DMS53 (cell line): ENCODE measurements at places on chromosomes 3 and 15.

- no peak for DNase-seq
Observed at GRCh38 chr3:123421353-123422174, 27.3 kb downstream of the ADCY5 start.

DNA sequence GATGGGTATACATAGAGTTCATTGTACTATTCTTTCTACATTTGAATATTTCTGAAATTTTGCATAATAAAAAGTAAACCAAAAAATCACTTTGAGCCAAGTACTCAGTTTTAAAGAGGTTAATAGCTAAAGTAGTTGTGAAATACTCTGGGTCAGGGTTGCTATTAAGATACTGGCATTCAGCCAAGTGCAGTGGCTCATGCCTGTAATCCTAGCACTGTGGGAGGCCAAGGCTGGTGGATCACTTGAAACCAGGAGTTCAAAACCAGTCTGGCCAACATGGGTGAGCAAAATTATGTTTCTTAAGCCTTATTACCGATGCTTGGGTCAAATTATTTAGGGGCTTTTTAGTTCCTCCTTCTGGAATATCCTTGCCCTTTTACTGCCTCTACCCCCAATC, 122.0 kb upstream of the MELTF start:
- no peak for DNase-seq

DNA sequence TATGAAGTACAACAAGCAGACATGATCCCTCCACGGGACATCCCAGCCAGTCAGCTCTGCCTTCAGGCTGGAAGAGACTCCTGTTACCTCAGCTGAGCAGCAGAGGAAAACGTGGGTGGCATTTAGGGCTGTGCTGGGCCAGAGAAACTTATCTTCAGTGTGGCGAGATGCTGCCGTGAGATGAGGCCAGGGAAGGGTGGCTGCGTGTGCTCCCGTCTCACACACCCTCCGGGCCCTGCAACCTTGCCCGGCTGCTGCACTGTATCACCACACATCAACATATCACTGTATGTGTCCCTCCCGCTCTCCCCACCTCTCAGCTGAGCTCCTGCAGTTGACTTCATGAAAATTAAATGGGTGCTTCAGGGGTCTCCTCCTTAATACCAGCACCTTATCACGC, 23.4 kb downstream of the BMF start:
- no peak for DNase-seq

DNA sequence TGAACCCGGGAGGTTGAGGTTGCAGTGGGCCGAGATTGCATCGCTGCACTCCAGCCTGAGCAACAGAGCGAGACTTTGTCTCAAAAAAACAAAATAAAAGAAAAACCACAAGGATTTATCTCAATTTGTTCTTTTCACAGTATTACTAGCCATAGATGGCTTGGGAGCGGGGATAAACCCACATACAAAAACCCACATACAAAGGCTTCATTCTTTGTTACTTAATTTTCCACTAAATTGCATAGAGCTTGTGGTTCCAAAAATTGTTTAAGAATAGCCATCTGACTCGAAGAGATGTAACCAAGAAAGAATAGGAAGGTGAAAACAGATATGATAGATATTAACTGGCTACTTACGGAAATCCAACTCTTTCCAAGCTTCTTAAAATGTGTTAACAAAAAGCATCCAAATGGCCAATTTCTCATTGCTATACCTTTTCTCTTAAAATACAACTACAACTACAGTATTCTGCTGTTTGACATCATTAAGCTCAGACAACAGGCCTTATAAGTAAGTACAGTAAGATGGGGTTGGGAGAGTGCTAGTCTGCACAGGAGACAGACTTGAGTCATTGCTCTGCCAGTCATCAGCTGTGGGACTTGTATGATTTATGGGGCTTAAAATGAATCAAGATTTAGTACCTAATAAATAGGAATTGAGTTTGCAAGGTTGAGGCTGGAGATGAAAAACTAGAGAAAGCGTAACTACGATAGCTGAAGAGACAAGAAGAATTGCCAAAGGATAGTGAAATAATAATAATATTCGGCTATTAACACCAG, 96.6 kb upstream of the PLXND1 start:
- no peak for DNase-seq

GRCh38 chr15:62765916-62766315, 276.6 kb upstream of the TPM1 start:
- no peak for DNase-seq

DNA sequence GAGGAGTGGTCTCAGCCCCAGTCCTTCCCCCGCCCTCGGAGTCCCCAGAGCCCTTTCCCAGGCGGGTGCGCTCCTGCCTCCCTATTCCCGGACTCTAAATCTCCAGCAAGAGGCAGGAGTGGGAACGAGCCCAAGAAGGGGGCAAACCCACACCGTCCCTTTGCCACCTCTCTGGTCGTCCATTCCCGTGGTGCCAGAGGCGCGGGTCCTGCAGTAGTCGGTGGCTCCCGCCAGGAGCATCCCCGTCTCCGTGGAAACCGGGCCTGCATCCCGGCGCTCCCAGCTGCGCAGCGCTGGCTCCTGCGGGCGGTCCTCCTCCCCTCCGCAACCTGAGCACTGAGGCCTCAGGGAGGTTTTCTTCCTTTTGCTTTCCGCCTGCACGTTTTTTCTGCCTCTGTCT, 44.8 kb downstream of the LHFPL4 start:
- DNase-seq, result peak; percentile 21

- DNase-seq, result no peak
Observed at GRCh38 chr3:46492890-46493547, 4.8 kb upstream of the RTP3 start.

GRCh38 chr3:43349716-43350115, 63.4 kb downstream of the SNRK start:
- DNase-seq, result no peak

DNA sequence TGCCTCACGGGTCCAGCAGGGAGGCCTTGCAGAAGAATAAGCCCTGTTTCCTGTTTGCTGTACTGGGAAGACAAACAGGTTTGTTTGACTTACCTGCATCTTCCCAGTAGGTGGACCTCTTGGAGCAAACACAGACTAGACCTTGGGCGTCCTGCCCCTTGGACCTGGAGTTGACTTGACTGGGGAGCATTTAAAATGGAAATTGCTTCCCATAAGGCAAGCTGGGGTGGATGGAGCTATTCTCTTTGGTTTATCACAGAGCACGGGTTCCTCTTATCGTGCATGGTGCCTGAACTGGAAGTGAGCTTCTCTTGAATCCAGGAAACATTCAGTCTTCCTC, 151.4 kb downstream of the RPLP1 start:
- peak; percentile 89 for DNase-seq

- peak; percentile 66 for DNase-seq
Observed at GRCh38 chr15:100703032-100703578, 100.7 kb downstream of the ASB7 start.

- no peak for DNase-seq
Observed at GRCh38 chr3:127394984-127395662, 107.3 kb upstream of the PRR20G start.
